SHP77 (cell line): ENCODE measurements at places on chromosomes 13 and 19.

DNA sequence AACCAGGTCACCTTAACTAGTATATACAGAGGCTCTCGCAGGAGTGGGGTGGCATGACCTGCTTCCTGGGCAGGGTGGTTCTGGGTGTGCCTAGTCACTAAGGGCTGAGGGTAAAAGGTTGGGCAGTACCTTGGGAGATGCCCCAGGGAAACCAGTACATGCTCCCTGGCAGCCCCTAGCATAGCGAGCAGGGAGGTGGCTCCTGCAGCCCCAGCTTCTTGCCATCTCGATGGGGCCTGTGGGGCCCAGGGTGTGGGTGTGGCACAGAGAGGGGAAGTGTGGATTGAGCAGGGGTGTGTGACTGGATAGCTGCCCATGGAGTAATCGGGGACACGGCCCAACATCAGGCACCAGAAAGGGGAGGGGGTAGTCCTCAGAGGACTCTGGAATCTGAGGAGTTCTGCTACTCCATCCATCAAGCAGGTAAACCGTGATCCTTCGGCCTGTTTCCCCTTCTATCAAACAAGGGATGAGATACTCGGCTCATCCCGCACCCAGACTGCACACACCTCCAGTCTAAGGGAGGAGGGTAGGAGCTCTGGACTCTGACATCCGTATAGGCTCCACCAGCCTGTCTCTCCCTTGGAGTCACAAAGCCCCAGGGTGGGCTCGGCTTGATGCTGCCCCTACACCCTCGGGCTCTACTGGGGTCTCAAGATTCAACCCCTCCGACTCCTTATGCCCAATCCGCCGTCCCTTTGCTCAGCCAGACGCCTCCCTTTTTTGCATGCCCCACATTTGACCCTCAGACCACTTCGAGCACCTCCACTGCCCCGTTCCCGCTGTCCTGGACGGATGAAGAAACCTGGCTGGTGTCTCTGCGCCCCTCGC is 1.1 kb downstream of the ZBTB45 start:
- DNase-seq = no peak

DNA sequence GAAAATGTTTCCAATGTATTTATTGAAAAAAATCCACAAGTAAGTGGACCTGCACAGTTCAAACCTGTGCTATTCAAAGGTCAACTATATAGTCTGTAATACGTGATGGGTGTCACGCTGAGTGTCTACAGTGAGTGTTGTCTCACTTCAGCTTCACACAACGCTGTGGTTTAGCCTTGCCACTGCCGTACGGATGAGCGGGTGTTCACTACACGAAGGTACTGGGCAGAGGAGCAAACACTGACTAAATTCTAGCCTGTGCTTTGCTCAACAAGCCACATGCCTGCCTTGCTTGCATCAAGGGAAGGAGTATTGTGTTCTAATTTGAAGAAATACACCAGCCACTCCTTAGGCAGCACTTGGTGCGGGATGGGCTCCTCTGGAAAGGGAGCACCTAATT is 3.4 kb upstream of the FFAR3 start:
- no peak for DNase-seq

DNA sequence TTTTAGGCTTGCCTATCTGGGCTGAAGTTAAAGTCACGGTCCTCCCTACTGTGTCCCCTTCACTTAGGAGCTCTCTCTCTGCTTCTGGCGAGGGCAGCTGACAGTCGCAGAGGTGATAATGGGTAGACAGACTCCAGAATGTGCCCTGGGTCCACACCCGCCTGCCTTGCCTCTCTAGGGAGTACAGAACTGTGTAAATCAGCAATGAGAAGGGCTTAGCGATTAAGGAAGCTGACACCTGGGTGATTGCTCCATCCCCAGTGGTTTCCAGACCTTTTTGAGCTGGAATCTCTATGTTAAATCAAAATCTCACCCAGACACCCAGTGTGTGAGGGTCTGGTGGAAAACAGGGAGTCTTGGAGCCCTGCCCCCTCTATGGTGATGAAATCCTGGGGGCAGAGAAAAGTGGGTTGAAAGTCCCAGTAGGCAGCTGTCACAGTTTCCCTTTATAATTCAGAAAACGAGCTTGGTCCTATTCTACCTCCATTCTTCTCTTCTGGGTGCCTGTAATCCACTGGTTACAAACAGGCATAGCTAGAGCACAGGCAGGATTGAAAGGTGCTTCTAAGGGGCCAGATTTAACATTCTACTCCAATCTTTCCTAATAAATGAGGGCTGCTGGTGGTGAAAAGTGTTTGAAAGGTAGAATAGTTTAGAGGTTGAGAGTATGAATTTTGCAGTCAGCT is 46.9 kb downstream of the OLFM4 start:
- no peak for DNase-seq

GRCh38 chr19:45814851-45815480 is at the start of gene RSPH6A:
RSPH6A (minus strand) TSS chr19:45815308; CDS start chr19:45815176, 132 bp downstream.
- no peak for DNase-seq

DNA sequence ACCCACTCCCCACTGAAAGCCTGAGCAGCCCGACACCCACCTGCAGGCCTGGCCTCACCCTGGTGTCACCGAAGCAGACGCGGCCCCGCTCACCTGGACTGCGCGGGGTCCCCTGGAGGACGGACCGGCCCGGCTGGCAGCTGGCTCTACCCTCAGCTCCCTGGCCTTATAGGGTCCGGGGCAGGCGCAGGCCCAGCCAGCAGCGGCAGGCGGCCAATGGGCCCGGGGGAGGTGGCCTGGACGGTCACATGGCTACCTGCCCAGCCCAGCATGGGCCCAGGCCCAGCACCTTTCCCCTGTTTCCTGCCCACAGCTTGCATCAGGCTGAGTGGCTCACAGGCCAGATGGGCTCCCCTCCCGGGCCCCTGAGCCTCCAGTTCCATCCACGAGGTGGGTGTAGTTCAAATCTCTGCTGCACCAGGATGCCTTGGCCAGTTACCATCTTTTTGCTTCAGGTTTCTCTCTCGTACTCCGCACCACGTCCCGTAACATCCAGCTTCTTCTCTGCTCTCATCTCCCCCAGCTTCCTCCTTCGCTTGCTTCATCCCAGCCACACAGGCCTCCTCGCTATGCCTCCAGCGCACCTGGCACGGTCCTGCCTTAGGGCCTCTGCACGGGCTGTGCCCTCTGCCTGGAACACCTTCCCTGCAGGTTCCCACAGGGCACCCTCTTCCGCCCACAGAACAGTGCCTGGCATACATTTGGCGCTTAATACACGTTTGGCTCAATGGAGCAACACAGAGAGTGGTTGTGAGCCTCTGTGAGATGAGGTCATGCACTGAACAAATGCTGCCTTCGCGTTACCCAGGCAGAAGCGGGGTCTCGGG is at the start of gene PLIN4:
TSS of gene PLIN4 (minus strand) at position 142 of the 827 bp plus-strand sequence. CDS start 214 bp downstream, outside the sequence.
- no peak for DNase-seq

DNA sequence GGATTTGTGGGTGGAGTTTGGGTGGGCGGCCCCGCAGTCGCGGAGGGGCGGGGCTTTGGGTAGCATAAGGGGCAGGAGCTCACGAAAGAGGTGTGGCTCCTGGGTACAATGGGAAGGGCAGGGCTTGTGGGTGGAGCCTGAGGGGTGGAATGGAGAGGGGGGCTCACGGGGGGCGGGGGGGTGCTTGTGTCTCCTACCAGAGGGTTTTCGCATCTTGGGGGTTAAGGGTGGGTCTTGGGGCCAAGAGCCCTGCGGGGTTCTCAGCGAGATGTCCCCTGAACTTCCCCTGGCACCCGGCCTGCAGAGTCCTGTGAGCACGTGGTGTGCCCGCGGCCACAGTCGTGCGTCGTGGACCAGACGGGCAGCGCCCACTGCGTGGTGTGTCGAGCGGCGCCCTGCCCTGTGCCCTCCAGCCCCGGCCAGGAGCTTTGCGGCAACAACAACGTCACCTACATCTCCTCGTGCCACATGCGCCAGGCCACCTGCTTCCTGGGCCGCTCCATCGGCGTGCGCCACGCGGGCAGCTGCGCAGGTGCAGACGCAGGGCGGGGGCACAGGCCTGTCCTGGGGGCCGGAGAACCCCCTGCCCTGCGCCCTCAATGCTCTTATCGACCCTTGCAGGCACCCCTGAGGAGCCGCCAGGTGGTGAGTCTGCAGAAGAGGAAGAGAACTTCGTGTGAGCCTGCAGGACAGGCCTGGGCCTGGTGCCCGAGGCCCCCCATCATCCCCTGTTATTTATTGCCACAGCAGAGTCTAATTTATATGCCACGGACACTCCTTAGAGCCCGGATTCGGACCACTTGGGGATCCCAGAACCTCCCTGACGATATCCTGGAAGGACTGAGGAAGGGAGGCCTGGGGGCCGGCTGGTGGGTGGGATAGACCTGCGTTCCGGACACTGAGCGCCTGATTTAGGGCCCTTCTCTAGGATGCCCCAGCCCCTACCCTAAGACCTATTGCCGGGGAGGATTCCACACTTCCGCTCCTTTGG is 5.1 kb downstream of the FSTL3 start:
- DNase-seq = no peak

- DNase-seq = no peak
Measured at GRCh38 chr19:32642771-32643170, 32.2 kb downstream of the ANKRD27 start.

DNA sequence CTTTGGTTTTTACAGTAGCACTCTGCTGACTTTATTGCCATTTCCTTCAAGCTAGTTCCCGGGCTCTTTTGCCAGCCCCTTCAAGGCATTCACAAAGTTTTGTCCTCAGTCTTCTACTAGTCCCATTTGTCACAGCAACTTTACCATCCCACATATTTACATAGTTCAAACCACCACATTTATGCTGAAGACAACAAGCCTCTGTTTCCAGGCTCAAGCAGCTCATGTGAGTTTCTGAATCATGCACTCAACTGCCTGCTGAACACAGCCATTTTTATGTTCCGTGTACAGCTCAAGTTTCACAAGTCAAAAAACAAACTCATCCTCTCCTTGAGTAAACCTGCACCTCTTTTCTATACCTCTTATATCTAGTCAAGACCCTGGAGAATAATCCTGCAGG is 977.0 kb upstream of the SLC10A2 start:
- DNase-seq = no peak

GRCh38 chr13:80215368-80215767 is 125.6 kb downstream of the SPRY2 start:
- no peak for DNase-seq
